Stimulated activated CD4-positive, alpha-beta T cell treated with anti-CD3 and anti-CD28 coated beads, Interleukin-4, amount 100 ng/mL, for 24 hours (primary cell): ENCODE measurements at places on chromosomes 5 and 9.
A peak's percentile ranks its signal among the peaks of the same experiment; 100 is the strongest.

GRCh38 chr9:36625006-36625615 lies 52.4 kb downstream of the MELK start:
- no peak for DNase-seq

DNA sequence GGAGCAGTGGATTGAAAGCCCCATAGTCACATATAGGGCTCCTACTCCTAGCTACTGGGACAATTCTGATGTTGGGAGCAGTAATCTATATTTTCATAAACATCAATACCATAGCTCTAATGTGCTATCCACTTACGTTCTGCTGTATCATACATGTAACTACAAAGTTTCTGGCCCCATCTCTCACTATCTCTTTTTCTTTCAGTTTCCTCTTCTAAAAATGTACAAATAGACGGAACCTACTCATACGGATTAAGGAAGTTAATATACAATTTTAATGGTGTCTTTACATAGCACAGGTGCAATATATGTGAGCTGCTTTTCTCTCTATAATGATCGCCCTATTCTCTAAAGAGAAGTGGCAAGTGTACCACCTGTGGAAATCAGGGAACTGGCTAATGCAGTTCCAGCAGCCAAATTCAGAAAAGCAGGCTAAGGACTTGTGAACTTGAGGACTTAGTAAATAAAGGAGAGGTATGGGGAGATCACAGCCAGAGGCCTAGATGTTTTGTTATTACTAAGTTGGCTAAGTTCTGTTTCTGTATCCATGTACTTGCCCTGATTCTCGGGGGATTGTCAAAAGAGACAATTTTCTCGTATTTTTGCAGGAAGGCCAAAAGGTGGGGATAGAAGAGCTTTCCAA lies 1021.9 kb downstream of the CDH12 start:
- DNase-seq, result no peak

DNA sequence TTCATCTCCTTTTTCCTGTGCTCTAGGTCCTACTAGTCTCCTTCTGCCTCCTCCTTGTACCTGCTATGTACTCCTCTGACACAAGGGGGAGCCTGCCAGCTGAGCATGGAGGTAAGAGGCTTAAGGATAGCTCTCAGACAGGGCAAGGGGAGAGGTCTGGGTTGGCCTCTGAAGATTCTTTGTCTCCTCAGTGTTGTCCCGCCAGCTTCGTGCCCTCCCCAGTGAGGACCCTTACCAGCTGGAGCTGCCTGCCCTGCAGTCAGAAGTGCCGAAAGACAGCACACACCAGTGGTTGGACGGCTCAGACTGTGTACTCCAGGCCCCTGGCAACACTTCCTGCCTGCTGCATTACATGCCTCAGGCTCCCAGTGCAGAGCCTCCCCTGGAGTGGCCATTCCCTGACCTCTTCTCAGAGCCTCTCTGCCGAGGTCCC lies 3.8 kb downstream of the CREB3 start:
- DNase-seq, result peak; percentile 74

GRCh38 chr5:115774684-115775083 lies 41.8 kb downstream of the CDO1 start:
- no peak for DNase-seq

DNA sequence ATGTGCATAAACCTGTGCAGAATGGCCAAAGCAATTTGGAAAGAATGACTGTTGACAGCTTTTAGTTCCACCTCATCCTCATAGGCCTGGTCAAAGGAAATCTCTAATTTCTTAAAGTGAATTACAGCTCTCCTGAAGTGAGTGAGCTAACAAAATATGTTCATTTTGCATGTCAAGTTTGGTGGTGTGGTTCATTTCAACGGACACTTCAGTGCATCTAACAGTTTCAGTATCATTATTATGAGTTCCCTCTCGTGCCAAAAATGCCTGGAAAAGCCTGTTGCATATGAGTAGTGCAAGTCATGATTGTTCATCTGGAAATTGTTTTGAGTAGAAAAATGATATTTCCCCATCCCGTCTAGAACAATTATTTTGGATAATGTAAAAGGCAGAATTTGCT lies 53.2 kb upstream of the HMHB1 start:
- DNase-seq, result no peak

DNA sequence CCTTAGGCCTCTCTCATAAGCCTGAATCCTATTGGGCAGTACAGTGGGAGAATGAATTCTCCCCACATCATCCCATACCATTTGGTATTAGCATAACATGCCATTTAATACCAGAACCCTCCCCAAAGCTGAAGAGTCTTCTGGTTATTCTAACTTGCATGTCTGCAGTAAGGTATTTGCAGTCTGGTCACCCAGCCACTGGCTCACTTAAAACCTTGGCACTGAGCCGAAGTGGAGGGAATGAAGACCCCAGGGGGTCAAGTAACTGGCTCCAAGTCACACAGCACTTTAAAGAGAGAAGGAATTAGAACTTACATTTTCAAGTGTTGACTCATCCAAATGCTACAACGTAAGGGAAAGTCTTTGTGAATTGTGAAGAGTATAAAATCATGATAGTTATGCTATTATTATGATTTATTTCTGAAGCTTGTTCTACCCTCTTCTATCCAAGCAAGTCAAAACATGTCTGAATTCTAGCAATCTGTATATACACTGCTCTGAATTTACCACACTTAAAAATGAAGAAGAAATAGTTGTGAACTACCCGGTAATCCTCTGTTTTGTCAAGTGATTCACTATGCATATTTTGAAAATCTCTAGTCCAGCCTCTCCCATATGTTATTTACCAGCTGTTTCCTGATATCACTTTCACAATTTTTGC lies 28.5 kb downstream of the GLRA1 start:
- DNase-seq, result no peak

- DNase-seq, result no peak
These were observed 13.3 kb upstream of the C5orf15 start for GRCh38 chr5:133981714-133982113.

- no peak for DNase-seq
These were observed 233.7 kb downstream of the GLIS3 start for GRCh38 chr9:4066120-4066519.

DNA sequence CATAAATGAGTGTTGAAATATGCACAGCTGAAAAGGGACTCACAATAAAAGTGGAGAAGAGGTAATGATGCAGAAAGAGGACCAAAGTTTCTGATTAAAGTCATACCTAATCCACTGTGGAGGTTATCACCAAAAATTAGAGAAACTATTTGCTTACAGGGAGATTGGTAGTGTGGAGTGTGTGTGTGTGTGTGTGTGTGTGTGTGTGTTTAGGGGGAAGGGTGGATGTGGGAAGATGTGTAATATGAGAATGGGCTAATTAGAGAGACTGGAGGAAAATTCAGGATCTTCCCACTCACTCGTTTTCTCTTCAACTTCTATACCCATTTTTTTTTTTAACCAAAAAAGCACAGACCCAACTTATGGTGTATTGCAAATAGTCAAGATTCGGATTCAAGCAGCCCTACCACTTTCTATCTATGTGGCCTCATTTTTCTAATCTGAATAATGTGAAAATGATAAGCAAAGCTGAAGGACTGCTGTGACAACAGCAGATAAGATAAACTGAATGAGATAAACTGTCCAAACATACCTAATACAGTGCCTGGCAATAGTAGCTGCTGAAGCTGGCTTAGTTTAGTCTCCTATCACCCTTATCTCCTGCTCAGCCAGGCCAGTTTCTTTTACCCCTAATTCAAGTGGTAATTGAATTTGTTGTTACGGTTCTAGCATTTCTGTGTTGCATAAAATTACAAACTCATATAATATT lies 501.1 kb downstream of the KDM4C start:
- DNase-seq, result no peak

DNA sequence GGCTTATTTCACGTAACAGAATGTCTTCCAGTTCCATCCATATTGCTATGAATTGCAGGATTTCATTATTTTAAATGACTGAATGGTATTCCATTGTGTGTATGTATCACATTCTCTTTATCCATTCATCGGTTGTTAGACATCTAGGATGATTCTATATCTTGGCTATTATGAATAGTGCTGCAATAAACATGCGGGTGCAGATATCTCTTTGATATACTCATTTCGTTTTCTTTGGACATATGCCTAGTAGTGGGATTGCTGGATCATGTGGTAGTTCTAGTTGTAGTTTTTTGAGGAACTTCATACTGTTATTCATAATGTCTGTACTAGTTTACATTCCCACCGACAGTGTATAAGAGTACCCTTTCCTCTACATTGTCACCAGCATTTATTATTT lies 460.5 kb downstream of the MAN2A1 start:
- no peak for DNase-seq

- DNase-seq, result no peak
These were observed 37.2 kb upstream of the UBAP2 start for GRCh38 chr9:34085581-34086500.

GRCh38 chr9:114012126-114012525 lies 66.0 kb downstream of the AMBP start:
- DNase-seq, result no peak

DNA sequence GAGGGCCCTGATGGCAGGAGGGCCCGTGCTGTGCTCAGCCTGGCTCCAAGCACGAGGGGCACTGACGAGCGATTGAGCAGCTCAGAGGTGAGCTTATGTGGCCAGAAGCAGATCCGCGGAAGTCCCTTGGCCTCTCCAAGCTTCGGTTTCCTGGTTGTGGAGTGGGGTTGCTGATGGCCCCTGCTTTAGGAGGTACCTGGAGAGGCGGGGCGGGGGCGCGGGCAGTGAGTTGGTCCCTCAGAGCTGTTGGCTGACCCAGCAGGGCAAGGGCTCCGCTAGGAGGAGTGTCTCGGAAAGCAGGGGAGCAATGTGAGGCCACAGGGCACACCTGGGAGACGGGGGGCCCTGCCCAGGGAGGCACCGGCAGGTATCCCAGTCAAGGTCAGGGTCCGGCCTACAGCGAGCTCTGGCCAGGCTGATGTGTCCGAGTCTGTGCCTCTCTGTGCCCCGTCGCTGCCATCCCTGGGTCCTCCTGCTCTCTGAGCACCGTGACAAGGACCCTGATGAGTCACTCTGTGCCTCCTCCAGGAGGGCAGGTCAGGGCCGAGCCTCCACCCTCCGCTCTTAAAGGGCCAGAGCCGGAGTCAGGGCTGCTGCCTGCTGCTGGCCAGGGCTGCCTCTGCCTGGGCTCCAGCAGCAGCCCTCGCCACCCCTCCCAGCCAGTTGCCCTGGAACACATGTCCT lies 14.8 kb downstream of the NCS1 start:
- DNase-seq, result no peak

- DNase-seq, result no peak
These were observed 440.3 kb downstream of the PTPRD start for GRCh38 chr9:10172476-10172875.

DNA sequence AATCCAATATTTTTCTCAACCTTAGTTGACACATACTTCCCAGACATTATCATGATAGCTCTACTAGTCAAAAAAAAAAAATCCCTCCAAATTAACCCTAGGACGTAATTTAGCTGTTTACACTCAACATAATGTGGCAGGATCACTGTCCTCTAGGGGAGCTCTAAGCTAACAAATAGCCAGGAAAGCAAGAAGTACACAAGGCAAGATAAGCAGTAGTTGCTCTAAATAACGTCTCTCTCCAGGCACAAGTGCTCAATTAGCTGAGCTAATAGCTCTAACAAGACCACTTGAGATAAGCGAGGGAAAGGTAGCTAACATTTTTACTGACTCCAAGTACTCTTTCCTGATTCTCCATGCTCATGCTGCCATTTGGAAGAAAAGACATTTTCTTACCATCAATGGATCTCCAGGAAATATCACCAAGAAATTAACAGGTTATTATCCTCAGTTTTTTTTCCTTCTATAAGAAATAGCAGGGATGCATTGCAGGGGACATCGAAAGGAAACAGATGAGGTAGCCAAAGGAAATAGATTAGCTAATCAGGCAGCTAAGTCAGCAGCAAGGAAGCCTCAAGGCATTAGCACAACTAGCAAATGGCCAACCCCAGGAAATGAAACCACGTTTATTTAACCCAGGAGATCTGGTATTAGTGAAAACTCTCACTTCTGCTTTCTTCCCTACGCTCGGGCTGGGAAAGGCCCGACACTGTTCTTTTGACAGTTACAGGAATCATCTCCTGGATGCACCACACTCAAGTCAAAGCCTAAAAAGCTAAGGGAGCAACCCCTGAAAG lies 614.1 kb downstream of the PTPRD start:
- no peak for DNase-seq

- DNase-seq, result peak; percentile 43
These were observed 100.1 kb downstream of the KCNIP1 start for GRCh38 chr5:170603578-170604565.

- no peak for DNase-seq
These were observed 120.9 kb downstream of the ZNF354C start for GRCh38 chr5:179180921-179181645.

GRCh38 chr9:111711548-111711947 lies 50.1 kb downstream of the GNG10 start:
- no peak for DNase-seq

DNA sequence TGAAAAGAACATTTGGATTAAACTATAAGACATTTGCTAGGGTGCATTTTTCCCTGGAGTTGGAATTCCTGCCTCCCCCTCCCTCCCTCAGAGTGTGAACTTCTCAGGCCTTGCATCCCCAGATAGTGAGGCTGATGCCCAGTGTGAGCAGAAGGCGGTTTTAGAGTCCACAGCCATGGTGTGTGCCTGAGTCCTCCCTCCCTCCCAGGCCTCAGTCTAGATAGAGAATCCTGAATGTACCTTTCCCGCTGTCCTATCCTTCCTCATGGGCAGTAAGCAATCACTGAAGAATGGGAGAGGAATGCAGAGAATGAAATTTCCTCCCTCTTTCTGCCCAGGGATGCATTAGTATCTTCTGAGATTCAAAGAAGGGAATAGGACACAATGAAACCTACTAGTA lies 108.5 kb downstream of the RASGRF2 start:
- DNase-seq, result no peak

GRCh38 chr5:65017636-65018035 lies 248.9 kb downstream of the CWC27 start:
- DNase-seq, result no peak

DNA sequence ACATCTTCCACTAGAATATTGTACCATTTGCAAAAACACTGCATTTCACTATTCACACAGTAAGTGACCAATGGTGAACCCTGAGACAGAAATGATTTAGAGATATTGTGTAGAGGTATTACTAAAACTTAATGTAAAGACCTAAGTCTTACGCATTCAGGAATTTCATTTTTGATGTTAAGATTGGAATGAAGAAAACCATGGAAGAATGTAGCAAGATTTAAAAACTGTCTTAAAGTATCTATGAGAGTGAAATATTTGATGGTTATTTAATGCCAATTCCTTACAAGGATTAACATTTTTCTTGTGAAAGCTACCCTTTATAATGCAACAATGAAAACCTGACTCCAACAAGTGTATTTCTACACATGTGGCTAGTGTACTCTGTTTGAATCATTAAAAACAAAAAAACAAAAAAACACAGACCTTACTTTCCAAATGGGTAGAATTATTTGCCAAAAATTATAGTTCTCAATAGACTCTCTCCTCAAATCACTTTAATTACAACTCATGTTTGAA lies 172.0 kb downstream of the NNT start:
- no peak for DNase-seq

GRCh38 chr5:160199410-160199911 lies 29.8 kb upstream of the FABP6 start:
- DNase-seq, result peak; percentile 70
